ENCODE measurements at places on chromosomes 7 and 10.

DNA sequence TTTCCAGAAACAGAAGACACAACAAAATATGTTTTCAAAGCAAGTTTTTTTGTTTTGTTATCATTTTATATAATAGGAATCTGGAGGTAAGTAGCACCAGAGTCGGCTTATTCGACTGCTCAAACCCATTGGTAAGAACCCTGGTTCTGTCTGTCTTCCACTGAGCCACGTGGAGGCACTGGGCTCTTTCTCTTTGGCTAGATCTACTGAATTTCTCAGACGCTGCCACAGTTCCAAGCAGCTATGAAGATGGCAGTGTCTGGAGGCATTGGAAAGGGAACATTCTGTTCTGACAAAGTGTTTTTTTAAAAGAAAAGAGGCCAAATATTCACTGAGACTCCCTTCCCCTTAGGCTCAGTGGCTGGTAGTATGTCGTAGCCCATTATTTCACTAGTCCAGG, 338.8 kb downstream of the NRG3 start:
- DNase-seq: no peak

DNA sequence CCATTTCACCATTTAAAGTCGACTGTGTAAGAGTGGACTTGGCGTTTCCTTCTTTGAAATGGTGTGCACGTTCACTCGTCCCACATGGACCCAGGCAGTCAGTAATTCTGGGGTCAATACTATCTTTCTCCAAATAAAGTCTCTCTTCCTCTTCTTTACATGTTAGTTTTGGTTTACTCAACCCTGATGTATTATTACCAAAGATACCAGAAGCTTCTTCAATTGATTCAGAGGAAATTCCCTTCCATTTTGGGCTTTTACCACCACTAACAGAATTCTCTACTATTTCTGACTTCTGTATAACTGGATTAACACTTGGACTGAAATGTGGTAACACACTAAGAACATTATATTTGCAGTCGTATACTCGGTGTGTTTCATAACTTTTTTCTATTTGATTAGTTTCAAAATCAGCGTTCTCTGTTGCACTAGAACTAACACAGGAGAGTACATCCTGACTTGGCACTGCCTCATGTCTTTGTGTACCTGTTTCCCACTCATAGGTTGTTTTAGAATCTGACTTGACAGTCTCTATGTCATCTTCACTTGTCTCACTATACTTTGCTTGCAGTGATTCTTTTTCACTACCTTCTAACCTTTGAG, 60.8 kb downstream of the LARP4B start:
- no peak for DNase-seq

GRCh38 chr7:120404042-120404441, 131.1 kb downstream of the KCND2 start:
- DNase-seq: no peak

DNA sequence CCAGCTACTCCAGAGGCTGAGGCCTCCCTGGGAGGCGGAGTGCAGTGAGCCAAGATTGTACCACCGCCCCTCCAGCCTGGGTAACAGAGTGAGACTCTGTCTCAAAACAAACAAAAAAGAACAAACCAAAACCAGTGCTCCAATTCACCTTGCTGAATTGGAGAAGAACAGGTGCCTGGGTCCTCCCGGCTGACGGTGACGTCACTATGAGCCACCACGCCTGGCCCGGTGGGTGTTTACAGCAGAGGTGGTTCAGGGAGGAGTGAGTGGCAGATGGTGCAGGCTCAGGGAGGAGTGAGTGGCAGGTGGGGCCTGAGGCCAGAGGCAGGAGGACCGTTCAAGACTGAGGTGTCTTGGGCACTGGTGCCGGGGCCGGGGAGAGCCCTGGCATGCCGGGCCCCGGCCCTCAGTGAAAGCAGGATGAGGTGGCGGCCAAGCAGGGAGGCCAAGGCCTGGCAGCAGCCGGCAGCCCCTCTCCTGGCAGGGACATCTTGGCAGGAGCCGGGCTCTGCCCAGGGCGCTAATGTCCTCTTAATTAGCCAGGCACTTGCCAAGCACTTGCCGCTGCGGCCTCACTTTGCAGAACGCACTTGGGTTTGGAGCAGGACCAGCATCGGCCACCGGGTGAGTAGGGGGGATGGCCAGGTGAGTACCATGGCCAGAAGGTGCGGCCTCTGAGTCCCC, 162.8 kb upstream of the TNRC18 start:
- no peak for DNase-seq

DNA sequence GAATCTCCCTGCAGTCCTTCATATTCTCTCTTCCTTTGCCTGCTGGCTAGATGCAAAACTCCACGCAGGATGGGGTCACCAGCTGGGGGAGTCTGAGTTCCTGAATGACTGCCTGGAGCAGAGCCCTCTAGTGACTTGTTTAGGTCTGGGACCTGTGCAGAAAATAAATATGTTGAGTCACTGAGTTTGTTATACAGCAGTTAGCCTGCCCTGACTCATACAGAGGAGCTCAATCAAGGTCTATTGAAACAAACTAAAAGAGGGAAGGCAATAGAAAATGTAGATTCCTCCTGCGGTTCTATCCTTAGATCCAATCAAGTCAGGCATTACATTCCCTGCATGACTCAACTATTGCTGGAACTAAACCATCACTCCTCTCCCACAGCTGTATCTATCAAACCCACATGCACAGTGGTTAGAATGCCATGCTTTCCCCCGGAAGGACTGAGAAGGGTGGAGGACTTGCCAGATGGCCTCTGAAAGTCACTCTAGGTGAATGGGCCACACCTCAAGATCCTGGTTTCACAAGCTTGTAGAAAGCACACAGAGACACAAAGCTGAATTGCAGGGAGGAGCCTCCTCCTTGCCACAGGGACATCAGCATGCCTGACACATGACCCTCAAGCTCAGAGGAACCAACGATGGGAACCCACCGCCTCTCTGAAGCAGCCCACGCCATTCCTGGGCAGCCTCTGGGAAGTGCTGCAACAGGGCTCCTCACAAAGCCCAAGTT, 73.9 kb downstream of the SH3PXD2A start:
- DNase-seq: no peak

- no peak for DNase-seq
Observed at GRCh38 chr10:88104223-88104622, 240.8 kb downstream of the PTEN start.

DNA sequence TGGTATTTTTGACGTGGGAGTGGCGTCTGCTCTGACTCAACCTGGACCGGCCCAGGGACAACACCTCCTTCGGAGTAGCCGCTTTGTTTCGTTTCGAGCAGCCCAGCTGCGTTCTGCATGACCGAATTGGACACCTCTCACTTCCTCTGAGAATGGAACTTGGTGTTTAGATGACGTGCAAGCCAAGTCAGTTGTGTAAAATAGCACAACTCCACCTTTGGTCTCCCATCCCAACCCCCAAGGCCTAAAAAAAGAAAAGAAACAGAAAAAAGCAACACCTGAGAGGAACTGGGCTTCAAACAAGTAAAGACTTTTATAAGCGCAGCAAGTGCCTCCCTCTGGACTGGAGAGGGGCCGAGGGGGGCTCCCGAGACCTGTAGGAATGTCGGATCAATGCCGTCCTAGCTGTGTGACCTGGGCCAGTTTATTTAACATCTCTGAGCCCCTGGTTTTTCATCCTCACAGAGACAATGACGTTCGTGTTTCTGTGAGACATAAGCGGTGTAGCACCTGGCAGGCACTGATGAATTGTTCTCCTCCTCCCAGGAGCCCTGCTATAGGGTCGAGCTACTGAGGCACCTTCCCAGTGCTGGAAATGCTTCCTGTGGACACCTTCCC, 52.0 kb upstream of the SMNDC1 start:
- DNase-seq: peak; percentile 68

- no peak for DNase-seq
Observed at GRCh38 chr7:106620034-106620433, 40.9 kb downstream of the CCDC71L start.

DNA sequence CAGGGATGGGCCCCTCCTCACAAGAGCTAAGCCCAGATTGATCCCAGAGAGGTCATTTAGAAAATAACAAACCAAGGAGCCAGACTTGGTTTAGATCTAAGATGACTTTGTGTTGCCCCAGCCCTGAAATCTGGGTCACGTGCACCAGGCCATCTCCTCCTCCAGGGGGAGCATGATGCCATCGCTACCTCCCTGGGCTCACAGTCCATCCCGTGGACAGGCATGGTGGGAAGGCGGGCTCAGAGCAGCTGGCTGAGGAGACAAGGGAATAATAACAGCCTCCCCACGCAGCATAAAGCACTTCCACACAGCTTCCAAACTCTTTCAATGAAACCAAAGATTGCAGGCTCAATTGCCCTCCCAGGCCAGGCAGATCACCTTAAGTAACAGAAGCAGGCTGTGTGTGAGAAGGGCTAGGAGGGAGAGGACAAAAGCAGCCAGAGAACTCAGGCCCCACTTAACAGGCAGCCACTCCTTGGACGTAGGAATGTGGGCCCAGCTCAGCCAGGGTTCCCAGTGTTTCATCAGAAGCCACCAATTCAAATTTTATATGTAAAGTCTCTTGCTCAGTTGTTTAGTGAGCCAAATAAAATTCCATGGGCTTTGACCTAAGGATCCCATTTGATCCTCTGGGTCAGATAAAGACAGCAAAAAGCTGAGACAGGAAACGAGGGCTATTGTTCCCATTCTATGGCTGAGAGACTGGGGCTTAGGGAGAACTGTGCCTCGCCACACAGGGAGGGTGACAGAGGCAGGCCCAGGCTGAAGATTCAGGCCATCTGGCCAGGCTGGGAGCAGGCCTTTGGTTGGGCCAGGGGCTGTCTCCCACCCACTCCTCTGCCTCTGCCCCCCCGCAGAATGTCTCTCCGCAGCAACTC, 100.2 kb downstream of the COL13A1 start:
- no peak for DNase-seq

DNA sequence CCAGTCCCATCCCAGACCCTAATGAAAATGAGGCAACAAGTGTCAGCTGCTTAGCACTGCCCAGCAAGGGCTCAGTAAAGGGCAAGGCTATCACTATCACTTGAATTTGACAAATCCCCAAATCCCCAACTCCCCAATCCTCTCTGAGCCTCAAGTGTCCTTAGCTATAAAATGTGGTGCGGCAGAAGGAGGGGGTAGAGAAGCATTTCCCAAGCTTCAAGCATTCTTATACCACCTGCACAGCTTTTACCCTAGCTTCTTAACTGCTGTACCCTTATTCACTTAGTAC, 41.6 kb downstream of the XPNPEP1 start:
- DNase-seq: no peak

GRCh38 chr7:156307193-156307592, 333.4 kb upstream of the RNF32 start:
- DNase-seq: no peak

- no peak for DNase-seq
Observed at GRCh38 chr10:129274748-129275474, 192.1 kb upstream of the MGMT start.

- DNase-seq: no peak
Observed at GRCh38 chr10:4653160-4653559, 172.8 kb upstream of the AKR1E2 start.

DNA sequence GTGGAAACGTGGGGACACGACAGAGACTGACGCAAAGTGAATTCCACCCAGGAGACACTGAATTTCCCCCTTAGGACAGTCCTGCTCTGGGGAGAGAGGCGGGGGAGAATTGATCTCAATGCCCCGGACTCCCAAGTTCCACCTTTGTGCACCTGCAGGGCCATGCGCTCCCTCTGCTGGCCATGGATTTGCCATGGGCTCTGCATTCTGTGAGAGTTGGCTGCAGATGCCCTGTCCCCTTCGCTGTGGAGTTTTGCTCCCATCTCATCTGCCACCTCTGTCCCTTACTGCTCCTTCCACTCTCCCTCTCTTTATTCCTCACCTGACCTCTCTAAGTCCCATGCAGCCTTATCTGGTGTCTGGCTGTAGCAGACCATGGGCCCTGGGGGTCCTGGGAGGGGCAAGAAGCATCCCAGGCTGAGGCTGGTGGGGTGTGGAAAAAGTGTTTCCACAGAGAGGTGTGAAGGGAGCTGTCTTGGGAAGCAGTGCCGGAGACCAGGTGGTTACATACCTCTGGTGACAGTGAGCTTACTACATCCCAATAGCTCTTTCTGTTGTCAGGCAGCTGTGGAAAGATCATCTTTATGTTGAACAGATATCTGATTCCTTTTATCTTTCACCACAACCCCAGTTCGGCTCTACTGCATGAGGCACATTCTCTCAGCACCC, 14.3 kb downstream of the GHRHR start:
- no peak for DNase-seq

DNA sequence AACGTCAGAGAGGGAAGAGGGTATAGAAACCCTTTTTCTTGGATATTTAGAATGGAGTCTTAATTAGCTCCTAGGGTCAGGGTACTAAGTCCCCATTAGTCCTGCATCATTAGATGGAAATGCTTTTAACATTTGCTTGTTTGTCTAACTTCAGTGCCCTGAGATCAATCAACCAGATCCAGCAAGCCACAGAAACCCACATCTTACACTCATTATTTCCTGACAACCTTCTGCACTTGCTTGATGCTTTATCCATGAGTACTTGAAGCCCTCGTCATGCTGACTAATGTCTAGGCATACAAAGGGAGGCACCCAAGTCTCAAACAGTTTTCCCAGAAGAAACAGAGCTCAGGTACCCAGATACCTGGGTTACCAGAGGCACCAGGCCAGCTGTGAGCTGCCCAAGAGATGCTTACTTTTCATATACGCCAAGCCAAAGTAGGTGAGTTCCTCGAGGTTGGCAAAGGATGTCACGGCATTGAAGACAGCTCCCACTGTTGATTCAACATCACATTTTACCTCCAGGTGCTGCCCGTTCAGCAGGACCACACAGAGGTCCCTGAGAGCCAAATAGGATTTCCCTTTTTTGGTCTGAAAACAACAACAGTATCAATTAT, 42.7 kb downstream of the FRMPD2 start:
- DNase-seq: no peak

DNA sequence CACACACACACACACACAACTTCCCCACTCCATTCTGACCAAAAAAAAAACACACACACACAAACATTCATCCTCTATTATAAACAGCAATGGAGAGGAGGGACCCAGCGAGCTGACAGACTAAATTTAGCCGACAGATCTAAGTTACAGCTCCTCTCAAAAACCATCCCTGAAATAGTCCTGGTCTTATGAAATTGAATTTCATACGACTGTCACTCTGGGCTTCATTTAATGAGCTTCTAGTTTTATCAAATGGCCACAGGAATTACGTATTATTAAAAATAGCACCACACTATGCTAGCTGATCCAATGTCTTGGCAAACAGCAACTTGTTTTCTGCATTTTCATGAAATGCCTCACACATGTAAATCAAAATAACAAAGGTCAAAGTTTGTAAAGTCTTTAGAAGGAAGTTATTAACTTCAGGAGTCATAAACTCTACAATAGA, 131.3 kb upstream of the ASAH2 start:
- DNase-seq: no peak

DNA sequence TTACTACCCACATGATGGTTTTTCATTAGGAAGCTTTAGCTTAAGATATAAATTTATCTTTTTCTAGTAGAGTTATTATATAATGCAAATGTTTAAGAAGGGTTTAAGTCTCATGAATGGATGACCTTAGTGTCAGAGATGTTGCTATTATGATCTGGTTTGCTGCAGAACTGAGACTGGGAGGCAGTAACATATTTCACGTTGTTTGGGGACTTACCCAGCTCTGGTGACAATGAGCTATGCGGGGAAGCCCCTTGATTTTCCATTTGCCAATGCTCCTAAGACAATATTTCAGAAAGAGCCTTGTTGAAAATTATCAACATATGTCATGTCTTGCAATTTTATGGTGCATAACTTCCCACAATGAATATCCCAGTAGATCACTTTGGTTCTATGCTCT, 754.6 kb downstream of the REEP3 start:
- no peak for DNase-seq

GRCh38 chr10:18312374-18313139, 172.3 kb downstream of the CACNB2 start:
- DNase-seq: no peak

GRCh38 chr7:137989094-137989493, 12.8 kb downstream of the CREB3L2 start:
- no peak for DNase-seq

All from activated T-helper 1 cell treated with anti-CD3 and anti-CD28 coated beads, Interleukin-2, amount 50 U/mL, for 16 hours (primary cell).